CD4-positive, alpha-beta T cell (primary cell): ENCODE measurements at places on chromosomes 3 and 15.

DNA sequence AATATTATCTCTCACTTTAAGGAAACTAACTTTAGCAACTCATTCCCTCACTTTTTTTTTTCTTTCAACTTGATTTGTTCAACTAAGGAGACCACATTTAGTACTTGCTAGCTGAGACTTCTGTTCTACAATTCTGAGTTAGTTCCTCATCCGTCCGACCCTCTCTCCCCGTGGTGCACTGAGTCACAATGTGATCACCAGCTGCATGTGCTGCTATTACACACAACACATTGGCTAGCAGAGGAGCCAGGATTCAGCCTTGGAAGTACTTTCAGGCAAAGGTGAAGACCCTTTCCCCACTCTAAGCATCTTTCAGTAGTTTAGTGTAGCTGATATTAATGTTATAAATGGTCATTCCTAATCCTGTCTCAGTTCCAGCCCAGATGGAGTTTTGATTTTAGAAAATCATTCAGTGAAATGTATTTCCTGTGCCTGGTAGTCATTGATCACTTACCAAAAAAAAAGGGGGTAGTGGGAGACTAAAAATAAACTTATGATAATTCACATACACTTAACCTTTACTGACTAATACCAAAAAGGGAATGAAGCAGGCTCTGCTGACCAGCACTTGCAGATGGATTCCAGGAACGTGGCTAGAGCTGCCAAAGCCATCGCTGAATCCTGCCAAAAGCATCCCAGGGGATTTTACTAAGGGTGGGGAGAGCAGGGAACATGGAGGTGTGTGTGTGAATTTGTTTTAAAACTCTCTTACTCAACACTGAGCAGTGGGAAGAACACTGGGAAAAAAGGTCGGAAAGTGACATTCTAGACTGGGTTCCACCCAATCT lies 424.8 kb downstream of the LPP start:
- no peak for DNase-seq

- DNase-seq, result no peak
Observed at GRCh38 chr3:193507566-193507965, 47.1 kb downstream of the ATP13A4 start.

GRCh38 chr3:62373714-62374333 lies 474 bp upstream of the FEZF2 start:
- no peak for DNase-seq

GRCh38 chr15:69319384-69320375 lies 21.0 kb downstream of the PAQR5 start:
- no peak for DNase-seq

DNA sequence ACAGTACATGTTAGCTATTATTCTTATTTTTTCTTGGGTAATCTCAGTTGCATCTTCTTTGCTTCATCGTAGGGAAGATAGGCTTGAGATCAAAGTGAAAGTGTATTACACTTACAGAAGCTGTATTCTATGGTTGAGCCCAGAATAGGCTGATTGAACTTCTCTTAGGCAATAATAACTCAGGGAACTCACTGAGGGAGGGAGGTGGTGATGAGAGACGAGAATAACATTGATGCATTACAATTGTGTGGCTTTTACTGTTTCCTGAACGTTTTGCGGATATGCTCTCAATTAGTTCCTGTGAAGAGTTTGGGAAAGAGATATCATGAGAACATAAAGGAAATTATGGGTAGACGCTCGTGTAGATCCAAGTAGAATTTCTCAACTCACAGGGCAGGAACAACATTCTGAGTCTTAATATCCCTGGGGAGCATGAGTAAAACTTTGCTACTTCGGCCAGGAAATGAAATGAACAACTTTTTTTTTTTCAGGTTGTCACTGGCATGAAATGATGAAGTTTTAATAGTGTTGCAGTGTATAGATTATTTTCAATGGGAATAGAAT lies 302.2 kb downstream of the TUSC7 start:
- DNase-seq, result no peak

DNA sequence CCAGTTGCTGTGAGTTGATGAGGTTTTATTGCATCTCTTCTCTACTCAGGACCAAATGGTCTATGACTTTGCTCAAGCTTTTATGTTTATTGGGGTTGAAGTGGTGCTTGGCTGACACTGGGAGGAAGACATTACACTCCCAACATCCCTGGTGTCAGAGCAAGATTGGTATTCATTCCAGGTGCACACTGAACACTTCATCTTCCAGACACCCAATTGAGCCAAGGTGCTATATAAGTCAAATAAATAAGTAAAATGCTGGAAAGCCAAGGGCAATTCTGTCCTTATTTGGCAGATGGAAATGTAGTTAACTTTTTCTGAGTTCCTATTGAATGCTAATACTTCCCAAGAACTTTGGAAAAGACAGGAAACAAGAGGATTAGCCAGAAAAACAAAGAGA lies 53.2 kb upstream of the CDV3 start:
- DNase-seq, result no peak

DNA sequence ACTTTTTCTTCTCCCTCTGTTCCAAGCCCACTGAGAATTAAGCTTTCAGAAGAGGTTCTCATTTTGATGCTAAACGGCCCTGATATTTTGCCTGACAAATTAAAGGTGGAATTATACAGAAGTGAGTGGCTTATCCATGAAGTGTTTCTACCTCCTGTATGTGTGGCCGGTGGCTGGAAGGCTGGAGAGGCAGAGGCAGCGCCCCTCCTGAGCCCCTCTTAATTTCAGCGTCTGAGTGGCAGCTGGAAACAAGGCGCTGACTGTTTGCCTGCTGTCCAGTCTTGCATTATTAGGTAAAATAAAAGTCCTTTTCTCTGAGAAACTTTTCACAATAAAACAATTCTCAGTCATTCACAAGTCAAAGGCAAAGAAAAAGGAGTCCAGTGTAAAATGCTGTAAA lies 685.7 kb downstream of the MCTP2 start:
- DNase-seq, result no peak

GRCh38 chr3:10315101-10315500 lies 5.8 kb downstream of the SEC13 start:
- DNase-seq, result no peak

DNA sequence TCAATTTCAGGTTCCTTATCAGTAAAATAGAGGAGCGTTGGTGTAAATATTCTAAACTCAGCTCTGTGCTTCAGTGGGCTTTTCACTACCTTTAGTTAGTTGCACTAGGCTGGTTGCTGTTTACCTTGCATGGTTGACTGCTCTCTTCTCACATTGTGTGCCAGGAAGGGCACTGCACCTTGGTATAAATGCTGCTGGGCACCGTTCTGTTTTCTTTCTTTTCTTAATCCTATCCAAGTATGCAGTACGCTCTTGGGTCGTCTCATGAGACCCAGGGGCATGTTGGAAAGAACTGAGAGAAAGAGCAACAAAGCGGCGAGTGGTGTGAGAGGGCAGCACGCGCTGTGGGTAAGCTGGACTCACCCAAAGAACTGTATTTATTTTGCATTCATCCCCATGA lies 22.4 kb downstream of the KCNMB2 start:
- DNase-seq, result no peak

GRCh38 chr3:94069194-94069813 lies 6.4 kb downstream of the NSUN3 start:
- DNase-seq, result no peak

GRCh38 chr3:129908417-129908816 lies 14.9 kb upstream of the TMCC1 start:
- no peak for DNase-seq

- no peak for DNase-seq
Observed at GRCh38 chr3:83403927-83404326, 1554.9 kb upstream of the CADM2 start.

DNA sequence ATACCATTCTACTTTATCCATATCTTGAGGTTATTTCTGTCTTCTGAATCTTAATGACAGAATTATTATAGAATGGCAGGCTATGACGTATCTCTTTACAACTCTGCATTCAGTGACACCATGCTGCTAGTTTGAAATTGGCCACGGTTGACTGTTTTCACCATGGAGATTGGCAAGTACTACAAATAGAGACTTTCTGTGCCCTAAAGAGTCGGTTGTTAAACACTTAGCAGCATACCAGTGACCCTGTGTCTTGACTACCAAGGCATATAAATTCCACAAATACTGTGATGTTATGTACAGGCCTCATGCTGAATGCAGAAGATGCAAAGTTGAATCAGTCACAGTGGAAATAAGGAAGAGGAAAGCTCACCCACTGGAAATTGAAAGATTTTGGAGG lies 67.0 kb upstream of the CADPS start:
- no peak for DNase-seq

- DNase-seq, result no peak
Observed at GRCh38 chr15:68887120-68887519, 43.2 kb upstream of the SPESP1 start.

GRCh38 chr3:157956850-157957249 lies 149.4 kb downstream of the SHOX2 start:
- no peak for DNase-seq

- no peak for DNase-seq
Observed at GRCh38 chr3:2452249-2452648, 353.6 kb downstream of the CNTN4 start.

DNA sequence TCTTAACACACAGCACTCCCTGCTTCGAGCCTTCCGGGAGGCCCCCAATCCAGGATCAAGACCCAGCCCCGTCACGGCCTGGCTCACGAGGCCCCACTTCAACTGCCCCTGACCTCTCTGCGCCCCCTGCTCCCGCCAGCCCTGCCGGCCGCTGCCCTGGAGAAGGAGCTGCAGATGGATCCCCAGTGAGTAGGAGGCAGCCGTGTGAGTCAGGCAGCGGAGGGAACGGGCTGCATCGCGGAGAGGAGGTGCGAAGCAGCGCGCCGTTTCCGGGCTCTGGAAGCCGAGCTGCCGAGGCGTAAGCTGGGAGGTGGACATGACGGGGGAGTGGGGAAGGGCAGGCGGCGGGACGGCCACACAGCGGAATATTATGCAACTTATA lies 133.4 kb downstream of the TPRA1 start:
- DNase-seq, result no peak

GRCh38 chr3:136512381-136512780 lies 239.8 kb downstream of the STAG1 start:
- DNase-seq, result no peak

- no peak for DNase-seq
Observed at GRCh38 chr3:42871592-42872196, 4.0 kb downstream of the CYP8B1 start.

- peak; percentile 28 for DNase-seq
Observed at GRCh38 chr15:78265752-78266224, 1.4 kb downstream of the DNAJA4 start.

DNA sequence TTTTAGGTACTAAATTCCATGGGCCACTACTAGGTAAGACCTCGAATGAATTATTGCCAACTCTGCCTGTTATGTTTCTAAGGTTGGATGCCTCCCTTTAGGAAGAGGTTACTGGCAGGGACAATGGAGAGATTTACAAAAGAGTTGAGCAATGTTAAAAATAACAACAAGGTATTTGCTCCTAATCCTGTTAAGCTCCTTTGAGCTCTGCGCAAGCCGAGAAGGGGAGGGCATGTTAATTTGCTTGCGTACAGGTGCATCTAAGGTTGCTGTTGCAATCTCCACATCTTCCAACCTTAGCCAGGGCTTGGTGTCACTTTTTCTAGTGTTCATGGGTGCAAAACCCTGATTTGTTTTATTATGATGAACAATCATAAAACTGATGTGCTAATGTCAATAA lies 161.5 kb upstream of the TPM1 start:
- no peak for DNase-seq

- no peak for DNase-seq
Observed at GRCh38 chr15:90716317-90716975, 700 bp upstream of the BLM start.

GRCh38 chr3:161640181-161640580 lies 143.6 kb downstream of the OTOL1 start:
- no peak for DNase-seq

- no peak for DNase-seq
Observed at GRCh38 chr15:43958861-43959330, 132.1 kb downstream of the WDR76 start.

GRCh38 chr3:68974711-68975110 lies 38.8 kb downstream of the EOGT start:
- DNase-seq, result no peak

DNA sequence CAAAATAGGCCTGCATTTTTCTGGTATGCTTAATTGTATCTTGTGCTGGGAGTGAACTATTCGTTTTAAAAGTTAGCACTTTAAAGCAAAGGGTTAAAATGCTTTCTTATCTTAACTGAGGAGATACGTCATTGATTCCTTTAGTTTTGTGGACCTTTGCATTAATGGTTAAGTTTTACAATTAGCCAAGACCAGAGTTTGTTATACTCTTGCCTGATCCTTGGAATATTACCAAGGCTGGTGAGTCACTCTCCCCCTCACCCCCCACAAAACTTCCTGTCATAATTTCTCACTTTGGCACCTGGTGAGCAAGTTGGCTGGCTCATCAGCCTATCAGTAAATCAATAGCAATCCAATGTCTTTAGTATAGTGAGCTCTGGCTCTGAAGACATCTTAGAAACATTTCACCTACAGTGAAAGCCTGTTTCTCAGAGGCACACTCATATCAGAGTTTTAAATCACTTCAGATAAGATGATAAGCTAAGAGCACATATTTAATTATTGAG lies 26.7 kb downstream of the SLC2A2 start:
- DNase-seq, result no peak

GRCh38 chr3:124520970-124521369 lies 209.3 kb upstream of the UMPS start:
- DNase-seq, result no peak

DNA sequence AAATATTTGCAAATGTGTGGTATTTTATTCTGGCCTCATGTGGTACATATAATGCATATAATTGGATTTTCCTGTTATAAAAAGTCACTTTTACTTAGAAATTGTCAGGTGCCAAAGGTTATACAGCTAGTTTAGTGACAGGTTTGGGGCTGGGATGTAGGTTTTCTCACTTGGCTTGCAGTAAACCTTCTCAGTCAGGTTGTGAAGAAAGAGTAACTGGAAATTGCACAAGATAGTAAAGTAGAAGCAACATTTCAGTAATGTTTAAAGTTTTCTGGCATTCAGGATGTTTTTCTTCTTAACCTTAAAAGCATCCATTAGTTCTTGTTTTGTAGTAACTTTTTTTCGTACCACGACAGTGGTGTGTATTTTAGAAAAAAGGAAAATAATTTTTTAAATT lies 53.9 kb downstream of the MEF2A start:
- no peak for DNase-seq

- DNase-seq, result no peak
Observed at GRCh38 chr3:60366486-60366885, 884.8 kb downstream of the FHIT start.

DNA sequence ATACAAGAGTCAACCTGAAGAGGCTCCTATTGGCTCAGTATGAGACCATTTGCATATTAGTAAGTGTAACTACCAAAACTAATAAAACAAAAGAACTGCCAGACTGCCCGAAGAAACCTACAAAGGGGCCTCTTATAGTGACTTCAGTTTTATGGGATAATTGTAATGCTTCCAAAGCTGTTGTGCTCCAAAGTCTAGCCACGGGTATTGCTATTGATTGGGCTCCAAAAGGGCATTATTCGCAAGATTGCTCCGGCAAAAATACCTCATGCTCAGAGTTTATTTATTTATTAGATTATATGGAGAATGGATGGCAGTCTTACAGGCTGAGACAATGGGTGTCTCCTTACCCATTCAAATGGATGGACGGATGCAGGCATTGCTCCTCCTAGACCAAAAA lies 11.4 kb downstream of the RPL22L1 start:
- no peak for DNase-seq

- DNase-seq, result no peak
Observed at GRCh38 chr3:94414418-94414817, 351.6 kb downstream of the NSUN3 start.
